ENCODE measurements at places on chromosomes 5 and 9.

GRCh38 chr5:177310757-177311391 is 824 bp downstream of the MXD3 start:
- DNase-seq: peak; percentile 71

GRCh38 chr5:179913461-179913860 is 5.8 kb upstream of the TBC1D9B start:
- DNase-seq: no peak

GRCh38 chr5:38032149-38032548 is 192.3 kb upstream of the GDNF start:
- DNase-seq: no peak

DNA sequence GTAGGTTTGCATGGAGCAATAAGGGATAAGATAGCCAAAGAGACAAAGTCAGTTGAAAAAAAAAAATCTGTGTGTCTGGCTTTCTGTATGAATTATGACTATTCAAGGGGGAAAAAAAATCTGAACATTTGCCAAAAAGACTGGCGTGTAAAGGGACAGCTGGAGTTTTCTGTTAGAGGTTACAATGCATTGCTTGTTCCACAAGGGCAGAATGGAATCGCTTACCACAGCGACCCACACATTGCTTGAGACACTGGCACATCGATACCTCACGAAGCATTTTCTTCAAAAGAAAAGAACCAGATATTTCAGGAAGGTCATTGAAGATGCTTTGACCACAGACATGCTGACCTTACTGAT is 327.8 kb downstream of the TMEM167A start:
- DNase-seq: no peak

All from stimulated activated effector memory CD8-positive, alpha-beta T cell treated with anti-CD3 and anti-CD28 coated beads, Interleukin-12 subunit alpha, Interleukin-12 subunit beta, amount 100 ng/mL, for 72 hours (primary cell).